ENCODE measurements at places on chromosomes 12 and 14.
A peak's percentile ranks its signal among the peaks of the same experiment; 100 is the strongest.

DNA sequence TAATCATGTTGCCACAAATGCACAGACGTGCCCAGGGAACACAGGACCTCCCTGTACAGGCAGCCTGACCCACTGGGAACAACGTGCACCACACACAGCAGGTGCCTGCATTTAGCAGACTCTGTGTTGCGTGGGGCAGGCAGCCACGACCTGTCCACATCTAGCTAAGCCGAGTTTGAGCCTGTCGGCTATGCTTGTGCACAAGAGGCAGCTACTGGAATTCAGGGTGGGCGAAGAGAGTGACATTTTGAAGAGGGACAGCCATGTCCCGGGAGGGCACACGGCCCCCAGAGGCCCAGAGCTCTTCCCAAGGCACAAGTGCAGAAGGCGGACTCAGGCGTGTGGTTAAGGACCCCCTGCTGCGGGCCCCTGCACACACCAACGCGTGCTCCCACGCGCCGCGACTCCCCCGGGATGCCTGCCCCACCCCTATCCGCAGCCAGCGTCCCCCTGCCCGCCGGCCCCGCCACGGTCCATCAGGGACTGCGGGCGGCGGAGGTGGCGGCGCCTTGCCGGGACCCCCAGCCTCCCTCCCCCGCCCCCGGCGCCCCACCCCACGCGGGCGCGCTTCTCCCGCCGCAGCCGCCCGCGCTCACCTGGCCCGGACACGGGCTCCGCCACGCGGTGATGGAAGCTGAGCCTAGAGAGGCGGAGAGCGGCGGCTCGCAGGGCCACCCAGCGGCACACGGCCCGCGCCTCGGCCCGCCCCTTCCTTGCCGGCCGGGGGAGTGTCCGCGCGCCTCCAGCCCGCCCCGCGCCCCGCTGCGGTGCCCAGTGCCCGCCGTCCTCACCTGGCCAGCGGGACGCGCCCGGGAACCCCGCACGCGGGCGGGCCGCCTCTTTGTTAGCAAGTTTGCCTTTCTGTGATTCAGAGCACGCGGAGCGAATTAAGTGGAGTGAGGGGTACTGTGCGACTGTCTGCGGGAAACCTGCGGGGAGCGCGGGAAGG is 125.3 kb upstream of the PRMT8 start:
- peak; percentile 64 for DNase-seq

- DNase-seq: no peak
Measured at GRCh38 chr14:96817750-96818666, 20.8 kb downstream of the VRK1 start.

DNA sequence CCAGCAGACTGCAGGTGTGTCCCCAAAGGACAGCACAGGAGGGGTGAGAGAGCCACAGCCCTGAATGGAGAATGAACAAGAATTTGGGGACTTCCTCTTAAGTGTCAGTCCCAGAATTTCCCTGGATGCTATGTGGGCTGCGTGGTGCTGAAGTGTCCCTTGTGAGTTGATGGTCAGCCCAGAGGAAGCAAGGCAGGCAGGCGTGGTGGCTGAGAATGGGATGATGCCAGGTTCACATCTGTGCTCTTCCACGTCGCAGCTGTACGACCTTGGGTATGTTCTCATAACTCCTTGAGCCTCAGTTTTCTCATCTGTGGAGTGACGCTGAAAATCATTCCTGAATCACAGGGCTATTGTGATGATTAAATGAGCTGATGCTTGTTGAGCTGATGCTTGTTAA is 62.1 kb upstream of the GPATCH2L start:
- no peak for DNase-seq

DNA sequence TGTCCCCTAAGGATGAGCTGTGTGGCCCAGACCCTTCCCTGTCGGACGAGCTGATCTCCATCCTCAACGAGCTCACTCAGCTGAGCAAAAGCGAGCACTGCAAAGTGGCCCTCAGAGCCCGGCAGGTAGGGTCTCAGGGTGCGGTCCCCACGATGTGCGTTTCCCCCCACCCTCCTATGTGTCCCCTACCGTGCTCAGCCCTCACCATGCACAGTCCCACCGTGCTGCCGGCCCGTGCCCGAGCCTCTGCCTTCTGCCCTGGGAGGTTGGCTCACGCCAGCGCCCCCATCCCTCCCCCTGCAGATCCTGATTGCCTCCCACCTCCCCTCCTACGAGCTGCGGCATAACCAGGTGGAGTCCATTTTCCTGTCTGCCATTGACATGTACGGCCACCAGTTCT is 86.6 kb downstream of the FOXN4 start:
- no peak for DNase-seq

DNA sequence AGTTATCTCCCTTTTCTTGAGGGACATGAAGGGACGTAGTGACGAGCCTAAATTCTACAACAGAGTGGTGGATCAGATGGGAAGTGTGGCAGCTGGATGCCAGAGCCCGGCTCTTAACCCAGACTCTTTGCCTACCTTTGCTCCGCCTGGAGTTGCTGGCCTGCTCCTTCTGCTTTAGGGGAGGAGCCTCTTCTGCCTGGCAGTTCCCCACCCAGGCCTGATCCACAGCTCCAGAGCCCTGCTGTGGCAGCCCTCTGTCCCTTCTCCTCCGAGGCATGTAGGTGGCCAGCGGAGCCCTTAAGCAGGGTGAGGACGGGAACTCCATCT is 2.3 kb upstream of the PRPH start:
- no peak for DNase-seq

DNA sequence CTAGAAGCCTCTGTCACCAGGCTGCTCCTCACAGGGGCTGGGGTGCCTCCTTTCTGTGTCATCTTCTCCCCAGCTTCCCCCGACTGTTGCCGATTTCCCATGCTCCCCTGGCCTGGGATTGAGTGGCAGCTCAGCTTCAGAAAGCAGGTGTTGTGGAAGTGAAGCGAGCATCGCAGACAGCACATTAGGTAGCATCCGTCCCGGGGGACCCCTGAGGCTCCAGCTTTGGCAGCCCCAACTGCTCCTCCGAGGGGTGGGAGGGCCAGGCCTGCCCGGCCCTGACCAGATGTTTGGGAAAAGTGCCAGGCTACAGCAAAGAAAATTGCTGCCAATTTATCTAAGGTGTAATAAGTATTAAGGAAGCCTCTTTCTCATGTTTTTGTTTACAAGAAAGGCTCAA is 1045.6 kb downstream of the BCL11B start:
- no peak for DNase-seq

DNA sequence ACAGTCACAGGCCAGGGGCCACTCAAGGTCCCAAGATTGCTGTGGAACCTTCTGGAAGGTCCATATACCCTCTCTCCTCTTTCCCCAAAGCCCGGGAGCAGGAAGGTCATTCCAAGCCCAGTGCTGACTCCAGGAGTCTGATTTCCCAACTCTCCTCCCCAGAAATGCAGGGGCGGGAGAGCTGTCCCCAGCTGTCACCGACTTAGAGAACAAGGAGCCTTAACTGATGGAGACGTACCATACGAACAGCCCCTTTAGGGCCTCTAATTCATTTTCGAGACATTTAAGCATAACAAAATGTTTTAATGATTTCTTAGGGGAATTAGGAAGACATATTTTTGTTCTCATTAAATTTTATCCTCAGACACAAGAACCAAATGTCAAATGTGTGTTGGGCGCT is 99.2 kb downstream of the PHETA1 start:
- DNase-seq: no peak

DNA sequence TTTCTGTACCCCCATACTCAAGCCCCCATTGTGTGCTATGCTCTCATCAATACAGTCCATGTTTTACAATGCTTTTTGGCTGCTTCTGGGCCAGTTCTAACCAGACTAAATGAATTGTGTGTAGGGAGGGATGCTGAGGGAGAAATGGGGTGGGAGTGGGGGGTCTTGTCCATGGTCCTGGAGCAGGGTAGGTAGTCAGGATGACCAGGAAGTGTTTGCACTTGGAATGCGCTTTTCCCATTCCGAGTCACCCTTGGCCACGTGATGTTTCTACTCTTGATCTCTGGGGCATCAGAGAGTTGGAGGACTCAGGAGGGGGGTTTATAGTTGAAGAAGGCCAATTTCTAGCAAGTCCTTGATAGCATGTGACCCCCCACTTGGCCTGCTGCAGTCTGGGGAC is 1.2 kb upstream of the SMIM41 start:
- no peak for DNase-seq

GRCh38 chr12:99029511-99030271 is 384.6 kb downstream of the APAF1 start:
- DNase-seq: peak; percentile 61

DNA sequence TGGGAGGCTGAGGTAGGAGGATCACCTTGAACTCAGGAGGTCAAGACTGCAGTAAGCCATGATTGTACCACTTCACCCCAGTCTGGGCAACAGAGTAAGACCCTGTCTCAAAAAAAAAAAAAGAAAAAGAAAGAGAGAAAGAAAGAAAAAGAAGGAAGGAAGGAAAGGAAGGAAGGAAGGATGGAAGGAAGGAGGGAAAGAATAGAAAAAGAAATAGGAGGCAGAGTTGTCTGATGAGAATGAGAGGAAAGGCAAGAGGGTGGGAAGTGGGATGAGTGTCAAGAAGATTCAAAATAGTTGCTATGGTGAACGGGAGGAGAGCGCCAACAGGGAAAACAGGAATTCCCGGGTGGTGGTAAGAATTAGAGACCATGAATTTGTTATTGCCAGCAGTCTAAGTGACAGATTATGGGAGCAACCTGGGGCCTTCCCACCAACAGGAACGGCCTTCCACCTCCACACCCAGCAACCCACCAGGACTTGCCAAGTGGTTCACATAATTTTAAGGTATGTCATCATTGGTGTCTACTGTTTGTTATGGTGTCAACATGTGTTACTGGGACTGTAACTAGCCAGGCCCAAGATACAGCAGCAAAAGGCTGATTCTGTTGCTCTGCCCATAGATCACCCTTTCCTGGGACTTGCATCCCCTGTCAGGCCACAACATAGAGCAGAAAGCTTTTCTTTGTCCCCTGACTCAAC is 36.1 kb upstream of the C12orf76 start:
- DNase-seq: no peak

- DNase-seq: no peak
Measured at GRCh38 chr12:10740182-10740581, 17.1 kb upstream of the YBX3 start.

GRCh38 chr14:61532123-61532505 is 163.2 kb upstream of the HIF1A start:
- no peak for DNase-seq

GRCh38 chr12:119417440-119417839 is 82.9 kb downstream of the CCDC60 start:
- DNase-seq: no peak

GRCh38 chr14:92099802-92100201 is 6.6 kb downstream of the ATXN3 start:
- DNase-seq: no peak

- no peak for DNase-seq
Measured at GRCh38 chr14:23556700-23557440, 799 bp downstream of the THTPA start.

DNA sequence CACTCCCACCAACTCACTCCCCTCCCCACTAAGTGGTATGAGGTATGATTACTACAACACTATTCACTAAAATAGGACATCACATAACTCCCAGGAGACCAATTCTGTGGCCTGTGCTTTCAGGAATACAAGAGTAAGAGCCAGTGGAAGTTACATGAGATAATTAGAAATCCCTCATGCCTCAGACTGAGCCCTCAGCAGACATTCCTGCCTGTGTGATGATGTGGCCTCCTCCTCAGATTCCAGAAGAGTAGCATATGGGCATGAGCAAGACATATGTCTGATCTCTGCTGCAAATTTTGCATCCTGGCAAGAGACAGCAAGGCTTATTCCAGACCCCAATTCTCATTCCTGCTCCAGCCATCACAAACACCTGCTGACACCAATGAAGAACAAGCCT is 46.0 kb upstream of the BMP4 start:
- DNase-seq: no peak

- DNase-seq: no peak
Measured at GRCh38 chr12:41636653-41637052, 448.5 kb downstream of the PDZRN4 start.

DNA sequence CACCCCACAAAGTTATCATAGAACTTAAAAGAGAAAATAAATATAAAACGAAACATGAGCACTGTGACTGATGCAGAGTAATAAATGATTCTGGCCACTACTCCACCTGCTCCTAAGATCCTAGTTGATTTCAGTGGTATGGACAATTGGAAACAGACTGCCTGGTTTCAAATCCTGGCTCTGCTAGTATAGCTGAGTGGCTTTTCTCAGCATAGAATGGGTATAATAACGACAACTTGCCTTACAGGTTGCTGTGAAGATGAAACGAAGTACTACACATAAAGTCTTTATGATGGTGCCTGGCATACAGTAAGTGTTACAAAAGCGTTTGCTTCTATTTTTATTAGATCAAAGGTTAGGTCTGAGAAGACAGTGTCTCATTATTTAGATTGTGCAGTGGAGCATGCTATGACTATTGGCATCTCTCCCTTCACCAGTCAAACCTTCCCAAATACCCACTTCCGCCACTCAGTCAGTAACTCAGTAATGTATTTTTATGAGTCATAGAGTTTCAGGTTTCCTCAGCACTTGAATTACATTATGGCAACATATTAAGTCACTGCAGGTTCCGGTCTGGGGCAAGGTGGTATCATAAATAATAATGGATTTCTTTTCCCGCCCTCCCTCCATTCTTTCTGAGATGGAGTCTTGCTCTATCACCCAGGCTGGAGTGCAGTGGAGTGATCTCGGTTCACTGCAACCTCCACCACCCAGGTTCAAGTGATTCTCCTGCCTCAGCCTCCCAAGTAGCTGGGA is 29.7 kb upstream of the NR2C1 start:
- DNase-seq: peak; percentile 20

DNA sequence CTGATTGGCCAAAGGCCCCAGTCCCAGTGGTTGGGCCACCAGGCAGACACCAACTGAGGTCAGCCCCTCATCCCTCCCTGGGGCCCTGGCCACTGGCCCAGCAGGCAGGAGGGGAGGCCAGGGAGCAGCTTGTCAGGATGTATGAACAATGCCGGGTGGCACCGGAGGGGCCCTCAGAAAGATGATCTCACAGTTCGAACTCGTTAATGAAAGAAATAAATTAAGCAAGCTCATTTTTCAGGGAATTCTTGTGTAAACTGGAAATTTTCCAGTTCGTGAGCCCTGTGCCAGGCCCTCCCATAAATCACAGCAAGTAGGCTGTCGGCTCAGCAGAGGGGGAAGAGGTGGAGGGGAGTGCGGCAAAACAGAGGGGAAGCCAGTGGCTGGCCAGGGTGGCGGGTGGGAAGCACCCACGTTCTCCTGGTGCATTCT is 177.0 kb upstream of the VASH1 start:
- peak; percentile 77 for DNase-seq

DNA sequence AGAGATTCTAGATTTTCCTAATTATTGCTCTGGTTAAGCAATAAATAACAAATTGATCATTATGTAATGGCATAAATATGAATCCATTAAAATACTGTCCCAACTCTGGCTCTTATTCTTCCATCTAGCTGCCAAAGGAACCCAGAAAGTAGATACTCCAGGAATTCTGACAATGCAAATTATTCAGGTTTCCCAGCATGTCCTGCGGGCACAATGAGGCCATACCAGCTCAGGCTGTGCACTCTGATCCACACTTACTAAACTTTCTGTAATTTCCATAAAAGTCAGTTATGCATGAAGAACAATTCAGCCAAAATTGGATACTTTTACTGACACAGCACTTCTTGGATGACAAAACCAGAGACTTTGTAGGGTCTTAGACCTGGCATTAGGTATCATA is 576.3 kb downstream of the KCNH5 start:
- DNase-seq: no peak

GRCh38 chr14:91354979-91355685 is 62.5 kb downstream of the CCDC88C start:
- DNase-seq: peak; percentile 95

- no peak for DNase-seq
Measured at GRCh38 chr14:29805415-29806123, 122.1 kb downstream of the PRKD1 start.

Measured in NCI-H2081 (cell line).